ENCODE measurements at places on chromosomes 6 and 20. TPM values are rescaled to one million over a fixed set of nuclear protein-coding genes. Genes with fewer than 3 reads are reported as not detected.

GRCh38 chr20:15603506-15603905 is 969.7 kb downstream of the KIF16B start:
- peak; percentile 44 for DNase-seq

DNA sequence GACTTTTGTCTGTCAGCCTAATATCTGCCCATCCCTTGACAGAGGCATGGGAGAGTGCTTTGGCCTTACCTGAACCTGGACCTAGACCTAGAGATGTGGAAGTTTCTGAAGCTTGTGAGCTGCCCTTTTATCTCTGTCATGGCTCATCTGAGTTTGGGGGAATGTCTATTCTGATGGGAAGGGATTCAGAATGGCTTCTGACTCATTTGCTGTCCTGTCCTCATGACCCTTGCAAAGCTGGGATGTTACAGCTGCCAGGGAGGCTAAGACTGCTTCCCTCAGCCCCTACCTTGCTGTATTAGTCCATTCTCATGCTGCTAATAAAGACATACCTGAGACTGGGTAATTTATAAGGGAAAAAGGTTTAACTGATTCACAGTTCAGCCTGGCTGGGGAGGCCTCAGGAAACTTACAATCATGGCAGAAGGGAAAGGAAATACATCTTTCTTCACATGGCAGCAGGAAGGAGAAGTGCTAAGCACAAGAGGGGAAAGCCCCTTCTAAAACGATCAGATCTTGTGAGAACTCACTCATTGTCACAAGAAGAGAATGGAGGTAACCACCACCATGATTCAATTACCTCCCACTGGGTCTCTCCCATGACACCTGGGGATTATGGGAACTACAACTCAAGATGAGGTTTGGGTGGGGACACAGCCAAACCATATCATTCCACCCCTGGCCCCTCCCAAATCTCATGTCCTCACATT is 252.2 kb downstream of the ERMARD start:
- no peak for DNase-seq

DNA sequence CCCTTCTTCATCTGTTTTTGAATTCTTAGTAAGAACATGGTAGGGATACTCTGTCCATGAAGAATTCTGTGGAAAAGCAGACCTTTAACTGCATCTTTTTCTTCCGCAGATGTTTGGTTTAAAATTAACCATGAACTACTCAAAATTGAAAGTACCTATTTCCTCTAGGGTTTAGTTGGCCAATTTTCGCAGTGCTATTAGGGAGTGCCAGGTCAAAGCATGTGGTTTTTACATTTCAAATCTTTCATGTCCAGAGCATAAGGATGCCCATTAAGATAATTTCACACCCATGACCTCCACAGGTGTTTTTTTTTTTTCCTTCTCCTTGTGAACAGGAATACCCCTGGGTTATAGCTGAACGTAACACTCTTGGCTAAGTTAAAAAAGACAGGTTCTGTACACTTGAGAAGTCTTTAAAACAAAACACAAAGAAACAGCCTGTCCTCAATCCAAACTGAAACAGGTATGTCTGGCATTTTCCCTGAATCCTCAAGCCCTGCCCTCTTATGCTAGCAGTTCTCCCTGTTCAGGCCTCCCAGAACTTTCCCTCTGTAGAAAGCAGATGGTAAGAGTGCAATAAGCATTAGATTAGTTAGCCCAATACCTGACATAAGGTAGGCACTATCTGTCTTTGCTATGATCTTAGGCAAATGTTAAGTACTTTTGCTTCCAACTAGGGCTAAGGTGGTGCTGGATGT is 67.1 kb downstream of the ELOVL5 start:
- DNase-seq = no peak

- no peak for DNase-seq
These were observed 287.0 kb downstream of the CLIC5 start for GRCh38 chr6:45728674-45729073.

Gene BCAS1
- 3.2 TPM for polyA plus RNA-seq

- no peak for DNase-seq
These were observed 164.6 kb upstream of the FAM83B start for GRCh38 chr6:54681987-54682386.

Gene ADGB
- 0.95 TPM for polyA plus RNA-seq

DNA sequence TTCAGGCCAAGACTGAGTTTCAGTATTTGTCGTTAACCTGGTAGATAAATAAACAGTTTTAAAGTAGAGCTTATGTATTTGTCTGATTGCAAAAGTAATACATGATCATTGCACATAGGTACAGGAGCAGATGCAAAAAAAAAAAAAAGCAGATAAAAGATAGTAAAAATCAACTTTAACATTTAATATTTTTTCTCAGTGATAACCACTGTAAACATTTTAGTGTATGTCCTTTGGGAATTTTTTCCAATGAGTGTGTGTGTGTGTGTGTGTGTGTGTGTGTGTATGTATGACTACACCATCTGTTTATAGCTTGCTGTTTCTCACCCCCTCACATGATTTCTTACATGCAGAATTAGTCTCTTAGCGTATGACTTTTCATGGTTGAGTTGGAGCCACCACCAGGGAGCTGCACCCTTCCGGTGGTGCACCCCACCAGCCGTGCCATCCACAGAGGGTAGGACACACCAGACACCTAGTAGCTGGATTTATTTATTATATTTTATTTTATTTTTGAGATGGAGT is 26.3 kb downstream of the WRNIP1 start:
- no peak for DNase-seq

Gene CNKSR3
- 62.0 TPM for polyA plus RNA-seq

DNA sequence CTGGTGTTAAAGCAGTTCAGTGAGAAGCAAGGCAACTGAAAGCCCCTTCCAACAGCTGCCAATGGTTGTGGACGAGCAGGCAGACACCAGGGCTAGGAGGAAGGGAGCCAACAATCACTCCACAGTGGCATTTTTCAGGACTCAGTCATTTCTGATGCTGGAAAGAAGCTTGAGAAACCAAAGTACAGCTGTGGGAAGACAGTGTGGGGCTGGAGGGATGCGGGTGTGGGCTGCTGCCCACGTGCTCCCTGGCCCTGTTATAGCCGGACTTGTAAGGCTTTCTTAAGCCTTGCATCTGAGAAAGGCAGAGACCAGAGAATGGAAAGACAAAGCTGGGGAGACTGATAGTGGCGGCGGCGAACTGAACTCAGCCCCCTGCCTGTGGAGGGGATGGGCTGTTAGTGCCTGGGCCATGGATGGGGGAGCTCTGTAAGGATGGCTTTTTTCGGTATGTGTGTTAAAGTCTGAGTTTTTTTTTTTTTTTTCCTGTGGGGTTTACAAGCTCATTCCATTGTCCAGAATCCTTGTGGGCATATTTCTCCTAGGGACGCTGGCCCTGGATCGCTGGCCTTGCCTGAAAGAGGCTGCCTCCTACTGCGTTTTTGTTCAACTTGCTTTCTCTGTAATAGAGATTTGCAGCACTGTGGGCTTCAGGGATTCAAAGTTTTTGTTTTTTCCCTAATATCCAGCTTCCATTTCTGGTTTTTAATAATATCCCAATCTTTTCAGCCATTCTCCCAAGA is 91.7 kb downstream of the GJA10 start:
- no peak for DNase-seq

GRCh38 chr6:155259204-155259603 is 4.6 kb upstream of the CLDN20 start:
- no peak for DNase-seq

DNA sequence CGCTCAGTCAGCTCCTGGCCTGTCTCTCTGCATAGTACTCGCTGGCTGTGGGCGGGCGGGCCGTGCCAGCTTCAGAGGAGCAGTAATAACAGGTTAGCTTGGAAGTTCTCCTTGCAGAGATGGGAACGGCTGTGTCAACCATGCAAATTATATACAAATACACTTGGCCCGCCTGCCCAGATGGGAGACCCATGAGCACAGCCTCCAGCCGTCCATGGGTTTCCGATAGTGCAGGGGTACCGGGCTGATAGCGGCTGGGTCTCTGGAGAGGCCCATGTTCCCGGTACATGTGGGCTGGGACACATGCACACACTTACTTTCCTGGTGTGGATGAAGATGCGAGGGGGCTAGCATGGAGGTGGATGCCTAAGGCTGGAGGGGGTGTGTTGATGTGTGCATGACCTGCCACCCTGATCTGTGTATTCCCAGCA is 12.8 kb upstream of the ZNF831 start:
- no peak for DNase-seq

GRCh38 chr6:37556881-37557644 is 57.4 kb upstream of the CCDC167 start:
- peak; percentile 64 for DNase-seq

Gene WFDC10B
- polyA plus RNA-seq = not detected

DNA sequence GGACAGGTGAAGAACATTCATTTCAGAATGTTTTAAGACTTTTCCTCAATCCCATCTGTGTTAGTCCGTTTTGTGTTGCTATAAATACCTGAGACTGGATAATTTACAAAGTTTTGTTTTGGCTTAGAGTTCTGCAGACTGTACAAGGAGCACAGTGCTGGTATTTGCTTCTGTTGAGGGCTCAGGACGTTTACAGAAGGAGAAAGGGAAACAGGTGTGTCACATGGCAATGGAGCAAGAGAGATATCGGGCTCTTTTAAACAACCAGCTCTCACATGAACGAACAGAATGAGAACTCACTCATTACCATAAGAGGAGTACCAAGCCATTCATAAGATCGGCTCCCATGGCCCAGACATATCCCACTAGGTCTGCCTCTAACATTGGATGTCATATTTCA is 16.7 kb downstream of the MAP7 start:
- no peak for DNase-seq

DNA sequence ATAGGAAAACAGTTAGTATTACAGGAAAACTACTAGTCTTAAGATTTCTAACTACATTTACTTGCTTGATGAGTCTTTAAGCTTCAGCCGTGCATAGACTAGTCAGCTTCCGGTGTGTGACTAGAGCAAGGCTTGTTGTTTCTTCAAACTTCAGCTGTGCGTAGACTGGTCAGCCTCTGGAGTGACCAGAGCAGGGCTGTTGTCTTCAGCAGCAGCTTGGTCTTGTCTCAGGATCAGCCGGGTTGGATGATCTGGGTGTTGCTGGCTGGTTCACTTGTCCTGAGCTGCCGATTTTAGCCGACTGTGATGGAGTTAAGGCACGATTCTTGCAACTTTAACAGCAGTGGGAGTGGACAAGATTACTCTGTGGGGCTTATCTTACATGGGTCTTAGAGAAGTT is 44.7 kb downstream of the HLA-C start:
- no peak for DNase-seq

Gene TFEB
- polyA plus RNA-seq = 9.4 TPM

DNA sequence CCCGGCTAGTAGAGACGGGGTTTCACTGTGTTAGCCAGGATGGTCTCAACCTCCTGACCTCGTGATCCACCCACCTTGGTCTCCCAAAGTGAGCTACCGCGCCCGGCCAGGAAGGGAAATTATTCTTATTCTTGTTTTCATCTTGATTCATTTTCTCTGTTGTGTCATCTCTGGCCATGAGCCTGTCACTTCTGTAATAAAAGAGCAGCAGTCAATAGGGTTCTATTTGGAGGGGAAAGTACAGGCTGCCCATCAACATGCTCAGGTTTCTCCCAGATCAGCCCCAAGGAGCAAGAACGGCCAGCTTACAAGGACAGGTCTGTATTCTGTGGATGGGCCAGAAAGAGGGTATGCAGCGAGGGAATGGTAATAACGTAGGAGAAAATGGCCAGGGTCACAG is 345.0 kb downstream of the PREX1 start:
- no peak for DNase-seq

Gene GMPR
- 9.8 TPM for polyA plus RNA-seq

Gene TGM3
- polyA plus RNA-seq = 0.57 TPM

Gene TAP1
- 9.3 TPM for polyA plus RNA-seq

- no peak for DNase-seq
These were observed 83.6 kb downstream of the SCAND1 start for GRCh38 chr20:35870541-35871258.

DNA sequence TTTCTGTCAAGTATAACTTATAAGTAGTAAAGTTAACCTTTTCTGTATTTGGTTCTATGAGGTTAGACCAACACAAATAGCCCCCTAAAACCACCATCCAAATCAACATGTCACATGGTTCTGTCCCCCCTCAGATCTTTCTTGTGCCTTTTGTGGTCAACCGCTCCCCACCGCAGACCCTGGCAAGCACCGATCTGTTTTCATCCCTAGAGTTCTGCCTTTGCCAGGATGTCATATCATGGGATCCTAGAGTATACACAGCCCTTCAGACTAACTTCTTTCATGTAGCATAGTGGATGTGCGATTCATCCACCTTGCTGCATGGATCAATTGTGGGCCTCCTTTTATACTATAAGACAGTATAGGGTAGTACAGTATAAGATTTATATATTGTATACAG is 124.3 kb downstream of the BCAS1 start:
- DNase-seq = no peak

- DNase-seq = peak; percentile 67
These were observed 9.8 kb downstream of the VEGFA start for GRCh38 chr6:43779852-43780236.

GRCh38 chr20:57769756-57770155 is 59.9 kb upstream of the PMEPA1 start:
- no peak for DNase-seq

GRCh38 chr6:42304053-42304712 is 86.5 kb upstream of the MRPS10 start:
- DNase-seq = no peak

DNA sequence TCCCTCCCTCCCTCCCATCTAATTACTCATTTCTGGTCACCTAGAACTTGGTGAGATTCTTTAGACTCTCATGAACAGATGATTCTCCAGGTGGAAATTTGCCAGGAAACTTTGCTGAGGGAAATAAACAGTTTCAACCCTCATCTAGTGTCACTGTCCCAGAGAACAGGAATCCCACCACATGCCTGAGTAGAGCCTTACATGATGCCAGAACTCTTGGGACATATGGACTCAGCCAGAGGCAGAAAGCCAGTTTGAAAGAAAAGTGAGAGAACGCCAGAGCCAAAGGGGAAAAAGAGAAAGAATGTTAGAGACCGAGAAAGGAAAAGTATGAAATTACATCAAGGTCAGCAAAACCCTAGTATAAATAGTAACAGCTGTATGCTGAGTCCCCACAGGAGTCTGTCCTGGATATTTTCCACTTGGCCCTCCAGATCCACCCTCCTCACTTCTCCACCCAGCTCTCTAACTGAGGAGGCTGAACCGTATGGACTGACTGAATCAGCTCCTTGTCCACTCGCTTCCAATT is 127.5 kb upstream of the COL21A1 start:
- no peak for DNase-seq

DNA sequence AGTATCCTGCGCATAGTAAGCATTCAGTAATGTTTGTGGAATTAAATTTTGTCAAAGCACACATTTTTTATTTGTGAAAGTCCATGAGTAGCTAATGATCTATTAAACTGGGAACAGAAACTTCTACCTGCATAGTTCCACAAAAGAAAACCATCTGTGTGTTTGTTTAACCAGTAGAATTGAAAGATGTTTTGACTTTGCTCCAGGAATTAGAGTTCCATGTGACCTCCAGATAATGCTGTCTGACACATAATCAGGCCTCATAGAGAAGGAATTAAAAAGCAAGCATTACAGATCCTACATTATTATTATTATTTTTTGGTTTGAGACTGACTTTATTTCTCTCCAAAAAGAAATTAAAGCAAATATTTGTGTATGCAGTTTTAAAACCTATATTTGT is 126.5 kb downstream of the PACRG start:
- no peak for DNase-seq

Gene ASIP
- 0.76 TPM for polyA plus RNA-seq

Gene ZNF334
- 40.5 TPM for polyA plus RNA-seq

GRCh38 chr6:14875481-14876063 is 370.3 kb upstream of the JARID2 start:
- DNase-seq = no peak

Gene HLA-DRB5
- polyA plus RNA-seq = 30.7 TPM

GRCh38 chr6:103783329-103783728 is 1076.4 kb downstream of the HACE1 start:
- DNase-seq = peak; percentile 9

Gene MMP24
- polyA plus RNA-seq = 3.2 TPM

GRCh38 chr6:35081426-35081851 is 59.7 kb downstream of the TCP11 start:
- DNase-seq = no peak

GRCh38 chr20:63330940-63331339 is 30.2 kb downstream of the CHRNA4 start:
- no peak for DNase-seq

Data from renal pelvis (tissue), 12 donors.